ENCODE measurements at places on chromosomes 12 and 14.

- peak; percentile 88 for DNase-seq
Measured at GRCh38 chr14:94129111-94129757, at the start of gene IFI27L2. TSS of gene IFI27L2 (minus strand) at chr14:94129604. CDS start at chr14:94129564, 40 bp downstream.

- no peak for DNase-seq
Measured at GRCh38 chr14:68976160-68977067, 2.7 kb downstream of the ACTN1 start.

- no peak for DNase-seq
Measured at GRCh38 chr14:65461730-65462129, 49.2 kb downstream of the FUT8 start.

DNA sequence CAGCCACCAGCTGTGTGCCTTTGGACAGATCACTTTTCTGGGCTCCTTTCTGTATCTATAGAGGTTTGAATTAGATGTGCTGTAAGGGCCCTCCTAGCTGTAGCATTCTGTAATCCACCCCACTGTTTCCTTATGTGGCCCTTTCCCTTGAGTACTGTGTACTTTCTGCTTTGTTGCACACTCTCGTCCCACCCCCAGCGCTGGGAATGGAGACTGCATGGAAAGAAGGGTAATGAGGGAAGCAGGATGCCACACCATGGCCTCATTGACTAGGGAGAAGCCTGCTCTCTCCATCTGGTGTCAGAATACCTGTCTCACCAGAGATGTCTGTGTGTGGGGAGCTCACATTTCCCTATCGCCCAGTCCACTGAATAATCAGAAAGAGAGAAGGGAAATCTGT is 13.6 kb upstream of the GALNT16 start:
- no peak for DNase-seq

Measured in suppressor macrophage treated with lipopolysaccharide for 1 hour (primary cell).